ENCODE measurements at places on chromosomes 5 and 9. TPM values are rescaled to one million over a fixed set of nuclear protein-coding genes. Genes with fewer than 3 reads are reported as not detected.

GRCh38 chr5:111722140-111722539, 34.9 kb downstream of the NREP start:
- DNase-seq = no peak

DNA sequence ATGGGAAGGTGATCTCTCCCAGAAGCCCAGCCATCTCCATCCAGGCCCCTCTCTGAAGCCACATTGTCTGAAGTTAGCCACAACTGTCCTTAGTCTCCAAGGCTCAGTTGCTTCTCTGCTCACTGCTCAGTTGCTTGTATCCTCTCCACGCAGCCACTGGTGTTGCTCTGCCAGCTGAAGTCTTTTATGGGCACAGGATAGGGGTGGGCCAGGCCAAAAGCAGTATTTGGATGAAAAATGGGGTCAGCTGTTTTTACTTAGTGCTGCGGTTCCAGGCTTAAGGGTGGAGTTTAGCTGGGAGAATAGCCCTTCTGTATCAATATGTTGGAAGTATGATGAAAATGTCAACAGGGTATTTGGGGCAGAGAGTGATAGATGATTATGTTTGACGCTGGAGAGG, 168.8 kb upstream of the PPP1R2B start:
- DNase-seq = no peak

- DNase-seq = no peak
These were observed 228.9 kb upstream of the CD180 start for GRCh38 chr5:67425514-67425913.

DNA sequence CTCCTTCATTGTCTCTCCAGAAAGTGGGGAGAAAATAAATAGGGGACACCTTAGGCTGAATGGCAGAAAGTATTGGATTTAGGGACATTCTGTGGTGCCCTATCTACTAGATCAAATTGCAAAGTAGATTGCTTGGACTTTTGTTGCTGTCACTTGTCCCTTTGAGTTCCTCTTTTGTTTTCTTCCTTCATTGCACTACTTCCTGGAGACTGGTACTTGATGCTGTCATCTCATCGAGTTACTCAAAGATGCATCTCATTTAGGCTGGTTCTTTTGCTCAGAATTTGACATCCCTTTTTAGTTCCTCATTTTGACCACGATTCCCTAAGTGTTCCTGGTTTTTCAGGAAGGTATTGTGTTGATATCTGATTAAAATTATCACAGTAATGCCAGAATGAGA, 137.6 kb downstream of the ADGRV1 start:
- DNase-seq = no peak

The ADAMTS6 gene
- 0.34 TPM for total RNA-seq

GRCh38 chr5:165057145-165057544, 1551.7 kb downstream of the MAT2B start:
- no peak for DNase-seq

GRCh38 chr9:113913426-113914195, 37.5 kb downstream of the ZNF618 start:
- DNase-seq = peak; percentile 43

Data from psoas muscle (tissue), 8 donors.